ENCODE measurements at places on chromosomes 13 and 19.
A peak's percentile ranks its signal among the peaks of the same experiment; 100 is the strongest.

GRCh38 chr13:49615836-49616675, 12.3 kb upstream of the ARL11 start:
- DNase-seq: no peak

- DNase-seq: no peak
These were observed 502.7 kb downstream of the FGF9 start for GRCh38 chr13:22173610-22174009.

- DNase-seq: no peak
These were observed 5.7 kb upstream of the GMIP start for GRCh38 chr19:19649155-19649554.

DNA sequence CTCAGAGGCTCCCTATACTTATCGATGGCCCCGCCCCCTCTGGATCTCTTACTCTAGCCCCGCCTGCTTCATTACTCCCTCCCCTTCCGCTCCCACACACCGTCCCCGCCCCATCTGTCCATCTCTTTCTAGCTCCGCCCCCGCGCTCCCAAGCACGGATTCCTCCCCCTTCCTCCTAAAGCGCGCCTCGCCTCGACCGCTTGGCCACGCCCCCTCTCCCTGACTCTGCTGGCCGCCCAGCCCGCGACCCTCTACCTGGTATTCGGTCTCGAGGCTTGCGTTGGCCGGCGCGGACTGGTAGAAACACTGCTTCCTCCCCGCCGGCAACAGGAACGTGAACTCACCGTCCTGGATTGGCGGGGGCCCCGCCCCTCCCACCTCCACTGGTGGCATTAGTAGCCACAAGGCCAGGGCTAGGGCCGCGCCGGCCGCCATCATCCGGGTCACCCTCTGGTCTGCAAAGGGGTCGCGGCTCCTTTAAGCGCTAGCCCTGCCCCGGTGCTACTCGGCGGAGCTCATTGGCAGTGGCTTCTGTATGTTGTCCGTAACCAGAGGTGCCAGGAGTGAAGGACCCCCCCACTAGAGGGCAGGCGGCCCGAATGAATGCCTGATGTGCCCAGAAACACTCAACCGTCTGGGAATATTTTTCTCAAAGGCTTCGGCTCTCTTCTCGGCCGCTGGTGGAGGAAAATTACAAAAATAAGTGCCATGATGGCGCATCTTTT, at the start of gene TMED1:
TMED1 (minus strand) TSS at position 459 of the 725 bp plus-strand sequence; CDS start at position 438, 21 bp downstream.
- peak; percentile 99 for DNase-seq

DNA sequence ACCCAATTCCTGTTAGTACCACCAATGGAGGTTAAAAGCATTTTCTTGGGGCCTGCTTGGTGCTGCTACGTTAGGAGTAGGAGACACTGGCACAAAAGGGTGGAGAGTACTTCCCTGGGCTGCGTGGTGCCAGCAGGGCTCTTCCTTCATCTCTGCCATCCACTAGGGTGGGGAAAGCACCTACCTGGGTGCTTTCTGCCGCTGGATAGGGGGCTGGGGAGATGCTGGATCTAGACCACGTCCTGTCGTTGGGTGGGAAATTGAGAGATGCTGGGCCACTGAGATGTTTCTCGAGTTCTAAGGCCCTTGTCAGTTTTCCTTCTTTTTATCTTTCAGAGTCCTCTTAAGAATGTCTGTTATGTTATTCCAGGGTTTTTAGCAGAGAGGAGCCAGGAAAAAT, 6.7 kb upstream of the FCGBP start:
- no peak for DNase-seq

GRCh38 chr19:30908262-30908771, 440.9 kb downstream of the TSHZ3 start:
- no peak for DNase-seq

DNA sequence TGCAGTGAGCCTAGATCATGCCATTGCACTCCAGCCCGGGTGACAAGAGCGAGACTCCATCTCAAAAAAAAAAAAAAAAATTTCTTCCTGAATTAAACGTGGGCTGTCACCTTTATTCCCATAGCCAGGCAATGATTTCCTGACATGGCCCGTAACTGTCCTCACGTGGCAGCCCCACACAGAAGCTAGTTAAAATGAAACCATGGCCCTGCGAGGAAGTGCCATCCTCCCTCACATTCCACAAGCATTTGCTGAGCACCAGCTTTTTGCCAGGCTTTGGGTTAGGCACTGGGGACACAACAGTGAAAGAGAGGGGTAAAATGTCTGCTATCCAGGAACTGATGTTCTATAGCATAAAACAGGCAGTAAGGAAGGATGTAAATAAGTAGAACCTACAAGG, 13.2 kb upstream of the FBXO27 start:
- DNase-seq: no peak

GRCh38 chr13:27052551-27053208, 118.9 kb downstream of the USP12 start:
- DNase-seq: no peak

- DNase-seq: no peak
These were observed 103.1 kb upstream of the RNF113B start for GRCh38 chr13:98280176-98280510.

DNA sequence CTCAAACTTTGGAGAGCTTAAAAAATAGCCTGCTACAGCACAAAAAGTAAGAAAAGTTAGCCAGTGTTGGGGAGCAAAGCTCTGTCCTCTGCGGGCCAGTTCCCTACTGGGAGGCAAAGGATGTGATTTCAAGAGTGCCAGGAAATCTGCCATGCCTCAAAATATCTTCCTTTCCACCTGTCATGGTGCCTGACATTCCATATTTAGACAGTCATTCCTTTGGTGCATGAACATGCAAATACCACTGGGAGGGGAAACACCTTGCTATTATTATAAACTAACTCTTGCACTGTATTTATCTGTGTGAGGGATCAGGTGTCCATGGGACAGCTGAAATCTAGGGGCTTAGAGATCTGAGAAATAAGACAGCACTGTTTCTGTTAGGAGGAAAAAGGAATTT, 10.3 kb downstream of the FREM2 start:
- no peak for DNase-seq

GRCh38 chr13:85879014-85879413, 79.8 kb upstream of the SLITRK6 start:
- DNase-seq: no peak

DNA sequence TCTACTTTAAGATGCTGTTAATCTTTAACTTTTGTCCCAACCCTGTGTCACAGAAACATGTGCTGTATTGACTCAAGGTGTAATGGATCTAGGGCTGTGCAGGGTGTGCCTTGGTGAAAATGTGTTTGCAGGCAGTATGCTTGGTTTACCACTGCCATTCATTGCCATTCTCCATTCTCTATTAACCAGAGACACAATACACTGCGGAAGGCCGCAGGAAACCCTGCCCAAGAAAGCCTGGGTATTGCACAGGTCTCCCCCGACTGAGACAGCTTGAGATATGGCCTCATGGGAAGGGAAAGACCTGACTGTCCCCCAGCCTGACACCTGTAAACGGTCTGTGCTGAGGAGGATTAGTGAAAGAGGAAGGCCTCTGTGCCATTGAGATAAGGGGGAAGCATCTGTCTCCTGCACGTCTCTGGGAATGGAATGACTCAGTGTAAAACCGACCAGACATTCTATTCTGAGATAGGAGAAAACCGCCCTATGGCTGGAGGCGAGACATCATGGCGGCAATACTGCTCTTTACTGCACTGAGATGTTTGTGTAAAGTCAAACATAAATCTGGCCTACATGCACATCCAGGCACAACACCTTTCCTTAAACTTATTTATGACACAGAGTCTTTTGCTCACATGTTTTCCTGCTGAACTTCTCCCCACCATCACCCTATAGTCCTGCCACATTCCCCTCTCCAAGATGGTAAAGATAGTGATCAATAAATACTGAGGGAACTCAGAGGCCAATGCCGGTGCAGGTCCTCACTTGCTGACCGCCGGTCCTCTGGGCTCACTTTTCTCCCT, 13.1 kb upstream of the ZNF888 start:
- no peak for DNase-seq

- DNase-seq: peak; percentile 83
These were observed 19.4 kb downstream of the ACTN4 start for GRCh38 chr19:38666663-38667511.

DNA sequence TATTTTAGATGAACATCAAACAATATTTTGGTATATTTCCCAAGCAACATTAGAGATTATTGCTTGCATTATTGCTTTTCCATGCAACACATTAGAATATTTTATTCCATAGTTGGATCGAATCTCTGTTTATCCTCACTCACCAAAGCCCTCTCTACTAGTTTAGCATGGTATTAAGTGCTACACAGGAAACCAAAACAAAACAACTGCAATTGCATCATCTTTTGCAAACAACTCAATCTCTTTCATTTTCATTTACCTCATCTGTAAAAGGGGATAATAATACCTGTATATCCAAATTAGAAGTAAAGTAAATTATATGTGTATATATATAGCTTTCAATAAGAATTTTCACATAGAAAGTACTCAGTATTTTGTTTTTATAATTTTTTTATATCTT, 147.8 kb upstream of the PCDH9 start:
- no peak for DNase-seq

GRCh38 chr13:21683034-21683733, 12.3 kb downstream of the FGF9 start:
- DNase-seq: no peak

DNA sequence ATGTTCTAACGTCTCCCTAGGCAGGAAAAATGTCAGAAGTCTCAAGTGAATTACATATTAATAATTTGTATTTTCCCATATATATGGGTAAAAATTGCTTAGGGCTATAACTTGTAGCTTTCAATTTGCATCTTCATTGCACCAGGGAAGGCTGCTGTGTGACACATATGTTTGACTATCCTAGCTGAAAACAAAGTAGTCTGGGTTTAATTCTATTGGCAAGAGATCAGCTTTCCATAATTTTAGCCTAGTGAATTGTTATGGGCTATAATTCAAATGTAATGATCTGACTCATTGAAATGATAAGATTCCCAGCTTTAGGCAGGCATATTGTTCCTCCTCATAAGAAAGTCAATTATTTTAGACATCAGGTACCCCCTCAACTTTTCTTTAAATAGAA, 553.1 kb downstream of the DCT start:
- DNase-seq: no peak

- no peak for DNase-seq
These were observed 13.9 kb downstream of the COL4A1 start for GRCh38 chr13:110293037-110293436.

DNA sequence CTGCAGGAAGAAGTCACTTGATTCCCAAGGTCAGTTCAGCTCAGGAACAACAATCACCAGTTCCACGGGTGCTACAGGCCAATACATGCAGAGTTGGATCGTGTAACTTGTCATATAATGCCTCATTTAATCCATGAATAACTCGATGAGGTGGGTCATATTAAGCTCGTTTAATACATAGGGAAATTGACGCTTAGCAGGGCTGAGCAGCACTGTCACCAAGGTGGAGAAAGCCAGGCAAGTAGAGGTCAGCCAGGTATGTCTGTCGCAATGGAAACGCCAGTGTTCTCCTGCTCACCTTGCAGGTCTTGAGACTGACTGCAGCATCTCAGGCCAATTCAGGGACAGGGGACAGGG, 52.3 kb downstream of the CCDC70 start:
- no peak for DNase-seq

- no peak for DNase-seq
These were observed 911.3 kb upstream of the GPC6 start for GRCh38 chr13:92315265-92315664.

DNA sequence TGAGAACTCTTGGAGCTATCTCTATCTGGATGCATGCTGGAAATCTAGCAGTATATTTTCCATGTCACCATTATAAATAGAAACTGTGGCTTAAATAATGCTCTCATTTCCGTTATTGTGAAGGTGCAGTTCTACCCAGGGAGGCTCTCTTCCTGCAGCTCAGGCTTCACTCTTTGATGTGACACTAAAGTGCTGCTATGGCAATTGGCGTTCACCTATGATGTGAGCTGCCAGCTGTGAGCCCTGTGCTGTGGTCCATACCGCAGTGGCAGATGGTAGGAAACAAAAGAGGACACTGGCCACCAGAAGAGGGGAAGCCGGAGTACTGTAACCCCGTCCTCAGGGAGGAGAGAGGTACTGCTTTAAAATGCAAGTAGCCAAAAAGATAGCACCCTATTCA, 40.6 kb upstream of the ZNF681 start:
- no peak for DNase-seq
